ENCODE measurements at places on chromosomes 4 and X.

- no peak for DNase-seq
Observed at GRCh38 chrX:40304115-40304514, 206.4 kb upstream of the BCOR start.

- DNase-seq: no peak
Observed at GRCh38 chr4:96039217-96039616, 199.3 kb downstream of the PDHA2 start.

DNA sequence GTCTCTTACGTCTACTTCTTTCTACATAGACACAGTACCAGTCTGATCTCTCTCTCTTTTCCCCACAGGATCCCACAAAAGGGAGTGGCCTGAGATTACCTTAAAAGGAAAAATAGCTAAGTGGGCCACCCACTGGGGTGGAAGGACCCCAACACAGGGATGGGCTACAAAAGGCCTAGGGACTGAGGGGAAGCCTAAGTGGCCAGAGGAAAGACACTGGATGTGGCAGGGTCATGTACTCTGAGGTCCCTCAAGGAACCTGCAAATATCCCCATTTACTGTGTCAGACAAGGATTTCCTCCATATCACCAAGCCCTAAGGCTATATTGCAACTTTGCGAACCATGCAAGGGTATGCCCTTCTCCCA lies 6.5 kb upstream of the PRDX4 start:
- no peak for DNase-seq

GRCh38 chr4:152143806-152144205 lies 383.0 kb upstream of the GATB start:
- no peak for DNase-seq

- DNase-seq: no peak
Observed at GRCh38 chrX:54181202-54181953, 1.7 kb downstream of the FAM120C start.

- no peak for DNase-seq
Observed at GRCh38 chrX:122552286-122552800, 631.7 kb upstream of the GRIA3 start.
